ENCODE measurements at places on chromosomes 12 and 14.

- DNase-seq, result peak; percentile 27
Observed at GRCh38 chr12:22543246-22544037, 900 bp downstream of the C2CD5 start.

GRCh38 chr12:94255006-94255405 lies 106.6 kb downstream of the PLXNC1 start:
- no peak for DNase-seq

DNA sequence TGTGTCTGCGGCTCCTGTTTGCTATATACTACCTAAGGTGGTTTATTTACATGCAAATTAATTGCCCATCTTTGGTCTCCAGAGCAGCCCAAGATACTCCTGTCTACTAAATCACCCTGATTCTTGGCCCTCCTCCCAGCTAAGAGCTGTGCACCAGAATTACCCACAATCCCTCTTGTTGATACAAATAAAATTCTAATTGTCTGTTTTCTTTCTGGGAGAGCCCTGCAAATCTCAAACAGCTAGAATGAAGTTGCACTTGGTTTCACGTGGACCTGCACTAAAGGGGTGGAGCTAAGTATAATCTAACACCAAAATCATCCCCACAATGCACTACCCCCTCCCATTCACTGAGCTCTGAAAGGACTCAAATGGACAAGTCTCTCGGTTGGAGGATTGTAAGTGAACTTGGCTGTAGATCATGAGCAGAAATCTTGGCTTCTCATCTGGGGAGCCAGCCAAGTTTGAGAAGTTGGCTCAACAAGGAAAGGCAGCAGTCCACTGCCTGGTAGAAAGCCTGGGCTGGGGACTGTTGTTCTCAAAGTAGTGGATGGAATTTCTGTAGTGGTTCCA lies 6.6 kb downstream of the MAX start:
- no peak for DNase-seq

GRCh38 chr14:76151398-76152332 lies at the start of gene GPATCH2L:
Gene GPATCH2L, plus strand, starts transcription at chr14:76151922. Its CDS starts 2,442 bp downstream, at chr14:76154364.
- DNase-seq, result peak; percentile 96

- DNase-seq, result no peak
Observed at GRCh38 chr14:81305743-81306142, 85.0 kb upstream of the GTF2A1 start.

DNA sequence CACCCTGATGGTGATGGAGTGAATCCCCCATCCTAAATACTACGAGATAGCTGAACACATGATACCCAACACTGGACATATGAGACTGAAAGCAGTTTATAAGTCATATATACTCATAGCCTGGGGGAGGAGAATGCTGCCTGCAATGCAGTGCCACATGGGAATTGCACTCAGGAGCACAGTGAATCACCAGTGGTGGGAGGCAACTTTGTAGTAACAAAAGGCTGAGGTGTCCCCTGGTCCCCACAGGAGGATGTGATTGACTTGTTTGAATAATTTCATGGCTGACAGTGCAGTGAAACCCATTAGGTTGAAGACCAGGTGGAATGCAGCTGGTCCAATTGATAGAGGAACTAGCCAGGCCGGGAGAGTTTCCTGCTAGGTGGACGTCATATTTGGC lies 20.2 kb downstream of the CCDC38 start:
- no peak for DNase-seq

GRCh38 chr14:35384455-35385041 lies 20.0 kb downstream of the NFKBIA start:
- no peak for DNase-seq

GRCh38 chr14:45252366-45253069 lies 484 bp downstream of the MIS18BP1 start:
- no peak for DNase-seq

GRCh38 chr12:57224973-57225679 lies 4.4 kb upstream of the SHMT2 start:
- DNase-seq, result peak; percentile 63
